ENCODE measurements at places on chromosomes 5 and 9.

DNA sequence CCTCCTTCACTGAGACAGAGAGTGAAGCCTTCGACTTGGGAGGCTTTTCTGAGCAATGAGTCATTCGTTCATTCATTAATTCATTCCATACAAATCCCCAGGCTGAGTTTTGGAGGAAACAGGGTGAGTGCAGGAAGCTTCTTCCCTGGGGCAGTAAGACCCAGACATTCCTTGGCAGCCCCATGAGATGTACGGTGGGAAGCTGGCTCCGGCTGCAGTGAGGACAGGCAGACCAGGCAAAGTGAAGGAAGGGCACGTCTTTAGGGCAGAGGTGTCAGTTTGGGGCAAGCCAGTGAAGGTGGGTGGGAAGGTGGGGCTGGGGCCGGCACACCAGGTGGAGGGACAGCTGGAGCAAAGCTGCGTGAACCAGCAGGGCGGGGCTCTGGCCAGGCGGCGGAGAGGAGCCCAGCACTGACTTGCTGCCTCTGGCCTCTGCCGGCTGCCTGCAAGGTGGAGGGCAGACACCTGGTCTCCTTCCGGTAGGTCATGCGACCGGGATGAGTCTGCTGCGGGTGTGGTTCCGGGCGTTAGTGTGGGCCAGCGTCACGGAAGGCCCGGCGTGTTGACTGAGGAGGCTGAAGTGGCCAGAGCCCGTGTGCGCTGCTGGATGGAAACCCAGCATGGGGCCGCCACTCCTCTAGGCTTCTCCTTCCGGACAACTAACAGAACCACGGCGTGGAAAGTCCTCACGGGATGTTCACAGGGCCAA, 16.6 kb downstream of the OLFM1 start:
- no peak for DNase-seq

DNA sequence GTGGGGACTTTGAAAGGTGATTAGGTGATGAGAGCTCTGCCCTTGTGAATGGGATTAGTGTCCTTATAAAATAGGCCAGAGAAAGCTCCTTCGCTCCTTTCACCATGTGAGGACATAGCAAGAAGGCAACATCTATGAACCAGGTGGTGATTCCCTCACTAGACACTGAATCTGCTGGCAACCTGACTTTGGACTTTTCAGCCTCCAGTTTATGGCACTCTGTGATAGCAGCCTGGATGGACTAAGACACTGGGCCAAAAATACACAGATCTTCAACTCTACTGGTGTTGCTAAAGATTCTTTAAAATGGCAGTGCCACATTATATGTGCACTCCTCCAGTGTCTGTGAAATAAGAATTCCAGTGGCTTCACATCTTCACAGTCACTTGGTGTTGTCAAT, 41.2 kb upstream of the COL15A1 start:
- DNase-seq = no peak

- DNase-seq = no peak
Observed at GRCh38 chr5:115849258-115849798, 7.6 kb downstream of the AP3S1 start.

- DNase-seq = no peak
Observed at GRCh38 chr5:81397176-81397575, 3.2 kb upstream of the ACOT12 start.

Data from fibroblast of the conjunctiva (primary cell).